ENCODE measurements at places on chromosomes 16 and 17.

DNA sequence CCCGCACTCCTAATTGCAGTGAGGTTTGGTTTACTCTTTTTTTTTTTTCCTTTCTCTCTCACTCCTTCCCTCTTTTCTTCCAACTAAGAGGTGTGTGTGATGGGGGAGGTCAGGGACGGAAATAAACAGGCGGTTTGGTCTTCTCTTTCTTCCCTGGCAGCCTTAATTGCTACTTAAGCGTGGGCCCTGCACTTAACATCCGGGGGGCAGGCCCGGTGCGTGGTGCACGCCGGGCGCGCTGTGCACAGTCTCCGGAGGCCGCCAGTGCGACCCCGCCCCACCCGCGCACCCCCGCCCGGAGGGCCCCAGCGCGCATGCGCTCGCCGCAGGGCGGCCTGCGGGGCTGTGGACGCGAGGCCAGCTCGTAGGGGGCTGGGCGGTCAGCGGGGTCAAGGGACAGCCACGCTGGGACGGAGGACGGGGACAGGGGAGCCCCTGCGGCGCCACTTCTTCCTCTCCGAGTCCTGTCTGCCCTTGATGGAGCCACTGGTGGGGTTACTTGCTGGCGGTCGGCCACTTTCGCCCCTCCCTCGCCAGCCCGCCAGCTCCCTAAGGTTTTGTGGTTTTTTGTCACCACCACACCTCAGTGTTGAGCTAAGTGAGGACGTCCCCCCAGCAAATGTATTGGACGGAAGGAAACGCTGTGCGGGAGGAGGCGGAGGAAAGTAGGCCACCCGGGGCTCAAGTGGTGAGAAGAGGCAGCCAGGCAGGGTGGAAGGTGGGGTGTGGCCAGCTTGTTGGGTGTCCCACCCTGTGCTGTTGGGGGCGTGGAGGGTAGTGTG lies 120.9 kb downstream of the MRM1 start:
- peak; percentile 76 for DNase-seq

DNA sequence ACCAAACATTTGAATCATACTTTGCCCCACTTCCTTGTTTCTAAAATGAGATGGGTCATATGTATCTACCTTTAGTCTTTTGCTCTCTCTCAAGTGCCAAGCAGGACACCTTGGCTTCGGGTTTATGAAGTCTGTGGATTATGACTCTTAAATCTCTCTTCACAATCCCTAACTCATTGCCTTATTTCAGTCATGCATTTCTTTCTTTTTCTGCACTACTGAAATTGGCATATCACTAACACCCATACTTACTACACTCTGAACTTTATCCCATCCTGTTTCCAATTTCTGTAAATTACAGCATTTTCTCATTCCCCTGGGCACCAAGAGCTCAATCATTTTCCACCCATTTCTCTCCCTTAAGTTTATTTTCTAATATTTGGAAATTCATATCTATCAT lies 42.0 kb downstream of the ABCA9 start:
- no peak for DNase-seq

- no peak for DNase-seq
Measured at GRCh38 chr16:90019543-90020259, 445 bp upstream of the DBNDD1 start.

DNA sequence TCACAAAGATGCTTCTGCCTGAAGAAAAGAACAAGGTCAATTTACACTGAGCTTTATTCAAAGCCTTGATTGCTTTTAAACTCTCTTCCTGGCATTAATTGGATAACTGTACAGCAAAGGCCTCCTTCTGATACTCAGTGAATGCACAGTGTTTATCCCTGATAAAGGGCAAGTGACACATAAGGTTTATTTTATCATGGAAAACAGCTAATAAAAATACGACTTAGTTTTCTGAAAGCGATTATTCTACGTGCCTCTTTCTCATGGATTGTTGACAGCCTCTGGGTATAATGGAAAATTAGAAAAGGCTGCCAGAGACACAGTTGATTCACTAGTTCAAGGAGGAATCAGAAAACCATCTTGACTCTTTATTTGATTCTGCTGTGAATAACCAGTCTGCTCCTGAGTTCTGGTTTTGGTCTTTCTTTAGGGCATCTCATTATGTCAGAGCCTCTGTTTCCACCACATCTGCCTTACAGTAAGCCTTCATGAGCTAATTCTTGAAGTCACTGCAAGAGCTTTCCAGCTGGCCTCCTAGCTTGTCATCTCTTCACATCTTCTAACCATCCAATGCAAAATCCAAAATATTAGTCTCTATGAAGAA lies 212.9 kb downstream of the CNTNAP4 start:
- DNase-seq, result no peak

DNA sequence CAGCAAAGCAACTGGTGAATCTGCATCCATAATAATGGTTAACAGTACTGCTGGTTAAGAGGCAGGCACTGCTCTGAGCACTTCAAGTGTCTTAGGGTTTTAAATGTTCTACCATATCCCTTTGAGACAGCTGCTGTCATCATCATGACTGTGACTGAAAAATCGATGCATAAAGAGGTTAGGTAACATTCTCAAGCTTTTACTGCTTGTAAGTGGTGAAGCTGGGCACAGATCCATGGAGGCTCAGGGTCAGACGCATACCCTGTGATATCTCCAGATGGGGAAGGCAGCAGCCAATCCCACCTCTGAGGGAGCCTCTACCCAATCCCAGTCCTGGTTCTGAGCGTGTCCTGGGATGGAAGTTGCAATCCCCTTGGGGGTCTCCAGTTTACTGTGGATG lies 57.6 kb upstream of the SOX9 start:
- DNase-seq, result no peak

- DNase-seq, result no peak
Measured at GRCh38 chr17:30239089-30239462, 3.6 kb upstream of the SLC6A4 start.

DNA sequence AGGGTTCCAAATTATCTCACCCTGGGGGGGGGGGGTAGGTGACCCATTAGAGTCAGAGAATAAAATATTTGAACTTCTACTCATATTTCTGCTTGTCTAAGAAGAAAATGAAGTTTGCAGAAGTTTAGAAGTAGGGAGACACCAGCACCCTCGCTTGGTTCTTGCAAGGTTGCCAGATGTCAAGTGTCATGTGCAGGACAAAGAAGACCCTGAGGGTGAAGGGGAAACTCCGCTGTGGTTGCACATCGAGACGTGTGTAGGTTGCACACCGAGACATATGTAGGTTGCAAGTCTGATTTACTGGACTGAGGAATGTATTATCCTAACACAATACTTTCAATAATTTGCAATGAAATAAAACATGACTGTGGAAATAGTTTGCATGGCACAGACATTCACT lies 42.4 kb upstream of the IRF8 start:
- no peak for DNase-seq

- DNase-seq, result no peak
Measured at GRCh38 chr16:79725051-79725450, 124.5 kb upstream of the MAF start.

- DNase-seq, result peak; percentile 60
Measured at GRCh38 chr17:50094243-50094752, 853 bp upstream of the PDK2 start.

GRCh38 chr16:83137326-83137781 lies 510.6 kb downstream of the CDH13 start:
- peak; percentile 30 for DNase-seq

- no peak for DNase-seq
Measured at GRCh38 chr16:86244158-86244557, 266.2 kb upstream of the FOXF1 start.

DNA sequence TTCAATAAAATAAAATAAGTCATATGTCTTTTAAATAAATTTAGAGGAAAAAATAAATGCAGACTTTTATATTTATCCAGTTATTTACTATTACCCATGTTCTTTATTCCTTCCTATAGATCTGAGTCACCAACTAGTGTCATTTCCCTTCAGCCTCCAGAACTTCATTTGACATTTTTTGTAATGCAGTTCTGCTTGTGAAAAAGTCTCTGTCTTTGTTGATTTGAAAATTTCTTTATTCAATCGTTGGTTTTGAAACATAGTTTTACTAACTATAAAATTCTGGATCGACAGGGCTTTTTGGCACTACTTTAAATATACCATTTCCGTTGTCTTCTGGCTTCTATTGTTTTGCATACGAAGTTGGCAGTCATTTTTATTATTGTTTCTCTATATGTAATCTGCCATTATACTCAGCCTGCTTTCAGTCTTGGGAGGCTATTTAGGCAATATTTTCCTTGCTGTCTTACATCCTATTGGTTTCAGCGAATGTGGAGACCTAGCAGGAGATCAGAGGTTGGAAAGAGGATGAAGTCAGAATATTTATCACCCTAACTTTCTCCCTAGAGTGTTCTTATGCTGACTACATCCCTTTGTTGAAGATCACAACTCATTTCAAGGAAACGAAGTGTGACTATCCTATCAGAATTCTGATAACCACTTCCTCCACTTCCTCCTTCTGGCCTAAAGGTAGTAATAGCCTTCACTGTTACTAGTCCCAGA lies 42.0 kb upstream of the SLC6A2 start:
- DNase-seq, result no peak

GRCh38 chr17:57517632-57518456 lies 227.3 kb downstream of the CCDC182 start:
- DNase-seq, result no peak

GRCh38 chr16:7315813-7316212 lies 16.8 kb upstream of the RBFOX1 start:
- DNase-seq, result peak; percentile 72

DNA sequence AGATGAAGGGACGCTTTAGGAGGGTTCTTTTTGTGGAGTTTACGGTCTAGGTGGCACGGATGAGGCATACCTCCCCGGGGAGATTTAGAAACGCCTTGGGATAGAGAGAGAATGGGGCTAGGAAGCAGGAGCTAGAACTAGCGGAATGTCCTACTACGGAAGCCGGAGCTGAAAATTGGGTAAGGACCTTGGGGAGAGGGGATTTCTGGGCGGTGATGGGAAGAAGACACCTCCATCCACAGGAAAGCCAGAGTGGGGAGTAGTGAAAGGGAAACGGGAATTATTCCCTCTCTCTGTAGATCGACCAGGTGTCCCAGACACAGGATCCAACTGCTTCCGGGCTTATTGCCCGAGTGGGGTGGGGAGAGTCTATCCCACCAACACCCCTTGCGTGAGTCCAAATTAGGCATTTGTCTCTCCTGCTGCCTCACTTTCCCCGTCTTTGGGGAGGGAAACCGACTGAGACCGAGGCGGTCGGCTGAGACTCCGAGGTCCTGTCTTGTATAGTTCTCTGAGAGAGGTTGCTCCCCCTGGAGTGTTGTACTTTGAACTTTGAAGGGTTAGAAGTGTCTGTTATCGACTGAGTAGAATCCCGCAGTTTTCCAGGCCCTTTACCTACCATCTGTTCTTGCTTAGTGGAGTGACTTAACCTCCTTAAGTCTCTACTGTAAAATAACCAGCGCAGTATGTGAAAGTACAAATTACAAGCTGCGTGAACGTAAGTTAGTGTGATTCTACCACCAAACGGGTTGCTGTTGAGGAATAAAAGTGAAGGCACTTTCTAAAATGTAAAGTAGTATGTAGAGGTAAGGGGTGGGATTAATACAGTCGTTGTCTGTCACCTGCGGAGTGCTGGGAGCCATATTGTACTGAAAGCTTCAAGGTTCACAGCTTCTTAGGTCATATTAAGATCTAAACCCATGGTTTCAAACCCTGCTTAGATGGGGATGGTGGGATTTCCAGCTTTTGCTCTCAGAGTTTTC lies 1.0 kb downstream of the RSPRY1 start:
- no peak for DNase-seq

Data from DMS153 (cell line).